NCI-H510A (cell line): ENCODE measurements at places on chromosomes 2 and 18.

GRCh38 chr2:150729495-150729955 lies 242.1 kb upstream of the RND3 start:
- DNase-seq, result no peak

DNA sequence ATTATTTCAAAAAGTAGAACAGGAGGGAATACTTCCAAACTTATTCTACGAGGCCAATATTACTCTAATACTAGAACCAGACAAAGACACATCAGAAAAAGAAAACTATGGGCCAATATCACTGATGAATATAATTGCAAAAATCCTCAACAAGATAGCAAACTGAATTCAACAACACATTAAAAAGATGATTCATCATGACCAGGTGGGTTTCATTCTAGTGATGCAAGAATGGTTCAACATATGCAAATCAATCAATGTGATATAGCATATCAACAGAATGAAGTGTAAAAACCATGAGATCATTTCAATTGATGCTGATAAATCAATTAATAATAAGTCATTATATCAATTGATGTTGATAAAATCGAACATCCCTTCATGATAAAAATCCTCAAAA lies 22.4 kb upstream of the EML6 start:
- no peak for DNase-seq

GRCh38 chr2:106350980-106351379 lies 117.2 kb downstream of the RGPD3 start:
- no peak for DNase-seq

DNA sequence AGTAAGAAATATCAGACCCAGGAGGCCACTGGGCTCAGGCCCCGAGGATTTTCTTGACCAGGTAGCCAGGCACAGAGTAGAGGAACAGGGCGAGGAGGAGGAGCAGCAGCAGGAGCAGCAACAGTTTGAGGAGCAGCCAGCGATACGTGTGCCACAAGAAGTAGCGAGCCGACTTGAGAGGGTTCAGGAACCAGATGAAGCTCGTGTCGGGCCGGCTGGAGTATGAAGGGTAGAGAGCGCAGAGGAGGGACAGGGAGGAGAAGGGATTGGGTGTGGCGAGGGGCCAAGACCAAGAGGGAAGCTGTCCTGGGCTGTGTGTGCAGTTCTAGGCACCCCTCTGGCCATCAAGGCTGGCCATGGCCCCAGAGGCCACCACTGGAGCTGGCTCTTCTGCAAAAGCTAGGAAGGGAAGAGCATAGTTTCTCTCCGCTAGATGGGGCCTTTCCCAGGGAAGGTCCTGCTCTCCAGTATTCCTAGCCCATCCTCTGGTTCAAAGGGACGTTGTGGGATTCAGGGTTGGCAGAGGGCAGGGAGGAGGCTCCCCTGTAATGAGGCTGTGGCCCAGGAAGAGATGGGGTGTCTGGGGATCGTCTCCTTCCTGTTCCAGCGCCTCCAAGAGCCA lies 17.8 kb downstream of the OTOF start:
- DNase-seq, result no peak

DNA sequence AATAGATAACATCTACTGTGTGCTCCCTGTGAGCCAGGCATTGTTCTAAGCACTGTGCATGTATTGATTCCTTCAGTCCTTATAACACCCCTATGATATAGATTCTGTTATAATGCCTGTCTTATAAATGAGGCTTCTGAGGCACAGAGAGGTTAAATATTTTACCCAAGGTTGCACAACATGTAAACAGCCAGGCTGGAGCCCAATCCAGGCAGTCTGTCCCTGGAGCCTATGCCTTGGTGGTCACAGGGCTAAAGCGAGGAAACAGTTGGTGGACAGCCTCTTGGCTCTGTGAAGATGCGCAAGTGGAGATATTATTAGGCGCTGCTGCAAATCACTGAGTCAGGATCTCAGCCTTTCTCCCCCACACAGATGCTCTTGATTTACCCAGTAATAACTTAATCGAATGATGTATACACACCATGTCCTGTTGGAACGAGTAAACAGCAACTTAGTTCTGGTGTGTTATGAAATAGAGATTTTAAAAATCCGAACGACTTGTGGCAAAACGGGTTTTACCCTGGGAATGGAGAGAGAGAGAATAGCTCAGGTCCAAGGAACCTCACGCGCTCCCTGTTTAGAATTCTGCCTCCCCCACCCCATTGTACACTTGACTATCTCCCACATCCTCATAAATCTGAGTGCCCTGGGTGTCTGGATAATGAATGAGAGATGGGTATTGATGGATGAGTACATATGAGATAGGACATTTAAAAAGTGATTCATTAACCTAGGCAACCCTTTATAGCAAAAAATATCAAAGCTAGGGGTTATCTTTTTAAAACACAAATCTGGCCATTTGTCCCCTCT lies 231.9 kb downstream of the BCL2 start:
- DNase-seq, result no peak

GRCh38 chr2:207041786-207042554 lies 102.7 kb downstream of the CPO start:
- DNase-seq, result no peak

GRCh38 chr2:174664084-174664759 lies 66.6 kb upstream of the WIPF1 start:
- no peak for DNase-seq

- DNase-seq, result no peak
Measured at GRCh38 chr2:133489146-133489545, 79.1 kb downstream of the NCKAP5 start.

DNA sequence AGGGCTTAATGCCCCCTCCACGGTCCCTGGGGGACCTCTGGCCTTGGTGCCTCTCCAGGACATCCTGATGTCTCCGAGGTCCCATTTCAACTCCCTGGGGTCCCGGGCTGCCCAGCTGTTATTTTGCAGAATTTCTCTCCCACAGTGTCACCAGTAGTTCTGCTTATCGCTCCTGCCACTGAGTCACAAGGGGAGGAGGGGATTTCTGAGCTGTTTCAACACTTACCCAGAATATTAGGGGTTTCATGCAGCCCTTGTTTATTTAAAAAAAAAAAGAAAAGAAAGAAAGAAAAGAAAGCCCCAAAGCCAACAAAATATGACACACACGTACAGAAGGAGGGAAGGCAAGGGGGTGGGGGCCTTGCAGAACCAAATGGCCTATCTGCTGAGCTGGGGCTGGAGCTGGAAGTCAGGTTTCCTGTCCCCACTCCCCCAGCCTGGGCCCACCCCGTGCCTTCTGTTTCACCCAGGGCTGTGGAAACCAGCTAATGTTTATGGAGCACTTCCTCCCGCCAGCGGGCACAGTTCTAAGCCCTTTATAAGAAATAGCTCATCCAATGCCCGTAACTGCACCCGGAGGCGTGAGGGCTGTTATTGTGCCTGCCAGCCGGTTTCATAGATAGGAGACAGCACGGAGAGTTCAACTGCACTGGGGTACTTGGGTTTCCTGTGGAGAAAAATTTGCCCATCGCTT lies 8.4 kb upstream of the ARID5A start:
- DNase-seq, result no peak

- DNase-seq, result no peak
Measured at GRCh38 chr2:72131371-72131891, 16.2 kb downstream of the CYP26B1 start.

DNA sequence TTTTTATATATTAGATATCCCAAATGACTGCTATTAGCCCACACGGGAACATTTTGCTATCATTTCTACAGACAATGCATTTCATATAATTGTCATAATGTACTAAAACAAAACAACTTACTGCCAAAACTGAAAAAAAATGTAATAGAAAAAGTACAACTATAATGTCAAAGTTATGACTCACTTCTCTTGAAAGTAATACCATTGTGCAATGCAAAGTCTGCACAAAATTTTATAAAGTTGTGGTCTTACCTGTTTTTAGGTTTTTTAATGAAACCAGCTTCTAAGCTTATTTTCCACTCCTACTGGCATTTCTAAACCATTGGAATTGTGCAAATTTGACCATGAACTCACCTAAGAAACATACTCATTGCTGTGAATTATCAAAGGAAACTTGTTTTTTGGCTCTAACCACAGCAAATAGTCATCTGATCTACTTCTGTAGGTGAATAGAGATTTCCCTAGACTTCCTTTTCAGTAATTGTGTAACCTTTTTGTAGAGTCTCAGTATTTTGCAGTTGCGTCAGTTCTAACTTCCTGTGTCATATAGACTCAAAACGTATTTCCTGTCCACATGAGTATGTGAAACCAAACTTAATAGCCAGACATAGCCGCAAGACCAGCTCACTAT lies 31.9 kb upstream of the TFPI start:
- DNase-seq, result no peak

- DNase-seq, result peak; percentile 69
Measured at GRCh38 chr18:32881009-32881408, 108.2 kb upstream of the KLHL14 start.

GRCh38 chr2:183035298-183035953 lies 2.8 kb downstream of the NCKAP1 start:
- no peak for DNase-seq

DNA sequence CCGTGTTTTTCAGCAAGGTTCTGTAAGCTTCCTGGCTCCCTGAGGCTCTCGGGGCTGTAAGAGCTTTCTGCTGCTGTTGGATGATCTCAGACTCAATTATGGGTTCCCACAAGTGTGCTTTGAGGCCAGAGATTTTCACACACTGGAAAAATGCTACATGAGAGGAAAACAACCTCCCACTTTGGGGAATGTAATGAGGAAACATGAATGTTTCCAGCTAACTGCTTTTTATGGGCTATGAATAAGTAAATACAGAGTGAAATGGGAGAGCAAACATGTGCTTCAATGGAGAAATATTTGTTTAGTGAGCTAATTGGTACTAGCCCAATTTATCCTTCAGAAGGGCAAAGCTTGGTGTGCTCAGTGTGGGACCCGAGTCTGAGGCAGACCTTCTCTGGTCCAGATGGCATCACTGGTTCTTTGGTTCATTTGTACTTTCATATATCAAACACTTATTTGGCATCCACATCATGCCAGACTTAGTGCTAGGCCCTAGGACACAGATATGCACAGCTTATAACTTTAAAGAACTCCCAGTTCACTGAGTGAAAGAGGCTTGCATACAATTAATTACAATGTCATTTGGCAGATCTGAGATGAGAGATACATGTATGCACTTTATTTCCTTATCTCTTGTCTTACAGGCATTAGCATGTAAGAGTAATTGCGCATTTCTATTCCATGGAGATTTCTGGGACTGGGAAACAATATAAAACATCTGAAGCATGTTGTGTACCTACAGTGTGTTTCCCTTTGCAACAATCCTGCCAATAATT lies 248.8 kb downstream of the RDH14 start:
- DNase-seq, result peak; percentile 17

DNA sequence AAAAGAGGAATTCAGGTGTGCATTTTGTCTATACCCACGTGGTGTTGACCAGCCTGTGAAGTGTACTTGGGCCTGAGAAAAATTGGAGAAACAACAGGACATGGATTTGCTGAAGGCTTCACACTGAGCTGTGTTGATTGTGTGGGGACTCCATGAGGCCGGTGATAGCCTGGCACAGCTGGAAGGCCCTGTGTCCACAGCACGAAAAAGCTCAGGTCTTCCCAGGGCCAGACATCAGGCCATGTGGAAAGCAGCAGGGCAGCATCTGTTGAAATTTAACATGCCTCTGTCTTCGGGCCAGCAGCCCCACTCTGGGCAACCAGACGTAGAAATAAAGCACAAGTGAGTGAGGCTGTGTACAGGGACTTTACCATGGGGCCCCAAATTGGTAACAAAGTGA lies 84.1 kb downstream of the HS6ST1 start:
- no peak for DNase-seq

DNA sequence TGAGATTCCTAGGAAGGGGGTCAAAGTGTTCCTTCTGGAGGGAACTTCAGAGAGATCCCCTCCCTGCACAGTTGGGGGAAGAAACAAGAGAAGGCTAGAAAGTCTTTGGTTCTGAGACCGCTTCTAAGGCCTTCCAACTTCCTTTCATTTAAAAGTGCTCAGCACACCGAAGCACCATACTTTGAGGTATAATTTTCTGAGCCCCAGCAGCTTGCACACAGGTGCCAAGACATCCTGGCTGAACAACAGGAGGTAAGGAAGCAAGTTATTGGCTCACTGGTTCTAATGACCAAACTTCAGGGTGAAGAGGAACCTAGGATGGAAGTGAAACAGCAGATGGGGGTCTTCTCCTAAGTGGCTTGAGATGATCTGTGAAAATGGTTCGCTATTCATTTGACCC lies 19.2 kb downstream of the TMEM177 start:
- no peak for DNase-seq

DNA sequence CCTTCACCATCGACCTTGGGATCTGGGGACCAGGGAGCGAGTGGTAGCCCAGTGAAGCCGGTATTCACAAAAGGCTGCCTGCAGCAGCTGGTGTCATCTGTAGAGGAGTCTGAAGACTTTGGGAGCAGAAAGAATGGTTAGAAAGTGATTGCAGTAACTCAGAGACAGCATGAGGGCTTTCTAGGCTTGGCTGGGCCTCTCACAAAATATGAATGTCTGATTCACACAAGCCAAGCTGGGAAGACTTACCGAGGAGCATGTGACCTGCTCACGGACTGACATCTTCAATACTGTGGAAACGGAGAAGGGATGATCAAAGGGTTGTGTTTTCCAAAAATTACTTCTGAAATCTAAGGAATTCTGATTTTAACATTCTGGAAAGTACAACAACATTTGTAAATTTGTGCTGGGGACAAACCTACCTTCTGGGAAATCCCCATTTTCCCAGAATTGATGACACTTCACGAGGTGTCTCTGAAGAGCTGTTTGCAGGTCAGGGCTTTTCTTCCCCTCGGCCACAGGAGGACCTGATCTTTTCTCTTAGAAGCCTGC lies 111.7 kb downstream of the ACOXL start:
- DNase-seq, result no peak

DNA sequence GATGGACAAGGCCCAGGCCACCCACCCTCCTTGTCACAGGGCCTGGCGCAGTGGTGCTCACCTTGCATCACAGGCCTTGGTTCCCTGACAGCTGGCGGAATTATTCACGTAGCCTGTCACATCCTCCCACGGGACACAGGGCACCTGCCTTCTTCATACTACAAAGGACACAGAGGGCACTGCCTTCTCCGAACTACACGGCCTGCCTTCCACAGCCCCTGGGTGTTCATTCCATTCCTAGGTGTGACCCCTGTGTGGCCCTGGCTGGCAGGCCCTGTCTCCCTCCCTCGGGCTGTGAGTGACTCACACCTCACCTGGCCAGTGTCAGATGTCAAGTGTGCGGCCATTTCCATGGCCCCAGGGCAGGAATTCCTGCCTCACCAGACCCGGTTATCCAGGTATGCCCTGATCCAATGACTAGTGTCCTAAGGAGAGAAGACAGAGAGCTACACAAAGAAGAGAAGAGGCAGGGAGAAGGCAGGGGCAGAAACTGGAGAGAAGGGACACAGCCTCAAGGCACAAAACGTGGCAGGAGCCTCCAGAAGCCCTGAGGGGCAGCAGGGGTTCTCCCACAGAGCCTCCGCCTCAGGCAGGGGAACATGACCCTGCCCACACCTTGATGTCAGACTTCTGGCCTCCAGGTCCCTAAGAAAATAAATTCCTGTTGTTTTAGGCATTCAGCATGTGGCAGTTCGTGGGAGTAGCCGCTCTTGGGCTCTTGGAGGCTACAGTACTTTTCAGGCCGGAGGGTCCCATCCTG lies 43.4 kb downstream of the MBP start:
- no peak for DNase-seq

DNA sequence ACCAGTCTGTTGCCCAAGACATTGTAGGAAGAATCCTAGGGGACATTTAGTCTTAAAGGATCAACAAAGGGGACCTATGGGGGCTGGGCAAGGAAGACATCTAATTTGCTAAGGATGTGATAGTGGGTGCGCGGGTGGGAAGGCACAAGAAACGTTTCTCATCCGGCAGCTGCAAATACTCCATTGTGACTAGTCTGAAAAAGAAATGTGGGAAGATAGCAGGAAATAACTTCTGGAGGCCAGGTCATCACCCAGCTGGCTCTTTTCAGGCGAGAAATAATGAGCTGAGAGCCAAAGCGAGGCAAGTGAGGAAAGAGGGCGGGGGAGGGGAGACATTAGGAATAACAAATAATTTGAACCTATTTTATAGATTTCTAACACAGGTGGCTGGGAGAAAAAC lies 70.3 kb upstream of the NCK2 start:
- DNase-seq, result no peak
